SW480 (cell line): ENCODE measurements at places on chromosomes 4 and X.
A peak's percentile ranks its signal among the peaks of the same experiment; 100 is the strongest.

GRCh38 chr4:39455486-39455885 lies 3.2 kb downstream of the RPL9 start:
- DNase-seq = no peak

DNA sequence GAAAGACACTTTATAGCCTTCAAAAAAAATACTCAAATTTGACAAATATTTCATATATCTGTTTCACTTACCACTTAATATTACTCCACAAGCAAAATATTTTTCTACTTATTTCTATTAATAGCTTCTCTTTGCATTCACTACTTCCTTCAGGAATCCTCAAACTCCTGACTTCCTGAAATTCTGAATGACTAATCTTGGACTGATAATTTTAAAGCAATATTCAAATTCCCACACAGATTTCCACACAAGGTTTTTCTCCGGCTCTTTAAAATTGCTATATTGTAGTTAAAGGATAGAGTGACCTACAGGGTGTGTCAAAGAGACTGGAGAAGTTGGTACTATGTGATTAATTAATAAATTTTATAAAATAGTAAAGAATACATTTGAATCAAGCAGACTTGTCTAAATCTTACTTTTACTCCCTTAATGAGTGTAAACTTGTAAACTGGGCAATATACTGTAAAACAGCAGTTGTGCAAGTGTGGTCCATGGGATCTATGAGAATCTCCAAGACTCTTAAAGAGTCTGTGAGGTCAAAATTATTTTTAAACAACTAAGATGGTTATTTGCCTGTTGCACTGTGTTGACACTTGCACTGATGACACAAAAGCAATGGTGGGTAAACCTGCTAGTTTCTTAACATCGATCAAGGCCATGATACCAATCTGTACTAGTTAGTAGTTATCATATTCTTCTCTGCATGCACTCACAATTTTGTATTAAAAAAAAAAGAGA lies 44.5 kb downstream of the ANKRD17 start:
- DNase-seq = no peak

DNA sequence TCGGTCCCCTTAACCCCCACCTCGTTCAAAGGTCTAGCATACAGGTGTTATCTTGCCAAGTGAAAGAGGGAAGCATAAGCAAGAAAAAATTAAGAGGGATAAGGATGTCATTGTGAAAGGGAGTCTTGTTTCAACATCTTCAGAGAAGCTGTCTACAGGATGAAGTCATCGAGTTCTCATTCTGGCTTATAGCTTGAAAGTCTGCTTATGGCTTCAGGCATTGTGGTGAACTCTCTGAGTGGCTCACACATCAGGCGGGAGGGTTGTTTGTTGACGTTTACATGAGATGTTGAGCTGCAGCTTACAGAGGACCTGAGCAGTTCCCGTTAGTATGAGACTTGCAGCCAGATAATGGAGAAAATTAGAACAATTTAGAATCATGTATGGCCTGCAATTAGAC lies 16.6 kb downstream of the MAGEA9B start:
- DNase-seq = peak; percentile 0

GRCh38 chr4:114907568-114907967 lies 205.9 kb downstream of the NDST4 start:
- no peak for DNase-seq

DNA sequence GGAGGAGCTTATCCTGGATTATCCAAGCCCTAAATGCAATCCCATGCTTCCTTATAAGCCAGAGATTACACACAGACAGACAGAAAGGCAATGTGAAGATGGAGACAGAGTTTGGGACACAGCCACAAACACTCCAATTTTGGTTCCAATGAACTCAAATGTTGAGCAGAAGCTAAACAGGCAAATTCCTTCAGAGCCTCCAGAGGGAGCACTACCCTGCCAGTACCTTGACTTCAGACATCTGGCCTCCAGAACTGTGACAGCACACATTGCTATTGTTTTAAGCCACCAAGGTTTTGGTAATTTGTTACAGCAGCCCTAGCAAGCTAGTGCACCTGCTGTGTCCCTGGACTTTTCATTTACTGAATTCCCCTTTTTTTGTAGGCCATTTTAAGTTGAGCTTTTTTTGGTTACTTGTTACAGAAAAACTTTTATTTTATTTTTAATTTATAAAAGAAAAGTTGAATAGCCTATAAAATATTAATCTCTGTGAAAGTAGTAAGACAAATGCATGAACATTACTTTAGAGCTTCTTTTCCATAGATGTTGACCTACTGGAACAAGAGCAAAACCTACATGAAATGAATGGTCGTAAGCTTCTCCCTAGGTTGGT lies 33.4 kb upstream of the SRD5A3 start:
- peak; percentile 27 for DNase-seq

GRCh38 chr4:16062601-16063000 lies 21.2 kb downstream of the PROM1 start:
- no peak for DNase-seq

- DNase-seq = peak; percentile 1
Measured at GRCh38 chr4:17315459-17315858, 196.4 kb downstream of the QDPR start.

DNA sequence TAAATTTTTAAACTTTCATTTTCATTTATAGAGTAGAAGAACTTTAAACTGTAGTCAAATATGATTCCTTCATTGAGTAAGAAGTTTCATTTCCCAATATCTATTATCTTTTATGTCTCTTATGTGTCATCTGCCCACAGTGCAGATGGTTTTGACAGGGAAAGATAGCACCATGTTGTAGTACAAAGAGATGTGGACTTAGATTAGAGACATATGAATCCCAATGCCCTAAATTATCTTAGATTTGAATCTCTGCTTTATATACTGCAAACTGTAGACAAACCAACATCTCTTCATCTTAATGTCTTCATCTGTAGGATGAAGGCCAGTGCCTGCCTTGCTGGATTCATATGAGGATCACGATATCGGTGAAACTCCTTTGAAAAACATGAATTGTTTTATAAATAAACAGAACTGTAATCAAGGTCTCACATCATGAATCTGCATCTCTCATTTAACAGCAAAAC lies 217.5 kb downstream of the BANK1 start:
- DNase-seq = no peak
